ENCODE measurements at places on chromosomes 4 and X. TPM values are rescaled to one million over a fixed set of nuclear protein-coding genes. Genes with fewer than 3 reads are reported as not detected.

GRCh38 chrX:21973321-21974010 lies 33.0 kb downstream of the SMS start:
- no peak overlapping the region for H3K4me3 ChIP-seq
- H3K36me3 ChIP-seq: peaks cover under 1% of the 10 kb centered on the region
- no peak for DNase-seq
- peak overlapping the region; percentile 57 for H3K27ac ChIP-seq

DNA sequence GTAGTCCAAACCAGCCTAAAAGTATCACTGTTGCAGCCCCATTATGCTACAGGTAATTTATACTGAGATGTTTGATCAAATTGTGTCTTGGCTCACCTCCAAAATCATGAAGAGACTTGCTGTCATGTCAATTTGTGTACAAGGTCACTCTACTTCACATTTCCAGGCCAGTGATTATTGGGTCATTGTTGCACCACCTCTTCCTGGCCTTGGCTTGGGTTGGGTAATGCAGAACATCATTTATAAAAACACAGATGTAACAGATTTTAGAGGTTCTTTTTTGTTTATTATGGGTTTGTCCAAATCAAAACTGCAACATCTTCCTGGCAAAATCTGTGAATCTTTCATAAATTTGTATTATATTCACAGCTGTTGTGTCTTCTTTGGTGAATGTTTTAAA lies 459.5 kb downstream of the ANKRD50 start:
- H3K27ac ChIP-seq: no peak overlapping the region
- no peaks in the 10 kb centered on the region for H3K4me1 ChIP-seq
- H3K36me3 ChIP-seq: no peaks in the 10 kb centered on the region
- no peak for DNase-seq

GRCh38 chrX:43002526-43003203 lies 224.7 kb upstream of the PPP1R2C start:
- H3K36me3 ChIP-seq: no peaks in the 10 kb centered on the region
- no peak for DNase-seq
- no peak overlapping the region for H3K27ac ChIP-seq
- H3K4me1 ChIP-seq: no peaks in the 10 kb centered on the region

GRCh38 chrX:285076-285677 lies 4.0 kb downstream of the PLCXD1 start:
- peaks cover 3% of the 10 kb centered on the region for H3K36me3 ChIP-seq
- H3K27me3 ChIP-seq: no peaks in the 10 kb centered on the region
- H3K4me1 ChIP-seq: peaks cover 7% of the 10 kb centered on the region
- DNase-seq: no peak
- no peak overlapping the region for H3K4me3 ChIP-seq
- no peak overlapping the region for H3K27ac ChIP-seq

DNA sequence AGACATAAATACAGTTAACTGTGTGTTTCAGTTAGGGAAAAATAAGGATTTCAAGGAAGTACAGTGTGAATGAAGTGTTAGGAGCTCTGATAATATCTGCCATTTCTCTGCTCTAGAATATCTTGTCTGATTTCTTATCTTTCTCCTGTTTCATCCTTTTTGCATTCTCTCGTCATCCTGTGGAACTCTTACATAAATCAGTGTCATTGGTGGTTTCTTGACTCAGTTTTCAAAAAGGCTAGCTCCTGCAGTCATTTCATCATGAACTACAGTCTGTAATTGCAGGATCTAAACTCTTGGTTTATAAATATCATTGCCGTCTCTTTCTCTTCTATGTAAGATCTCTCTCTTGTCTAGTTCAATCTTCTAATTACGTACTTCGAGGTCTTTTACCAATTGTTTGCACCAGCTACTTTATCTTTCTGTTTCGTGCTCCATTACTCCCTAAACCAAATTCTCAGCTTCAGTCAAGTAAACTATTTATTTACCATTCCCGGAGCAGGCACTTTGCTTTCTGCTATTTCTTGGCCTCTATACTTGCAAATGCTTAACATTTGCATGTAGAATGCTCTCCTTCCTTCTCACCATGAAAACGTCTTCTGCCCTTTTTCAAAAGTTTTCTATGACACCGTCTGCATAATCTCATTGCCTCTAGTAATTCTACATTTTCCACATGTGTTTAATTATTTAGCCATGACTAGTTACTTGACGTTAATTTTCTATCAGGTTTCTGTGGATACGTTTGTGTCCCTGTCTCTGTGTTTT lies 294.0 kb downstream of the TENM3 start:
- DNase-seq: no peak
- no peaks in the 10 kb centered on the region for H3K36me3 ChIP-seq
- H3K27ac ChIP-seq: no peak overlapping the region
- no peaks in the 10 kb centered on the region for H3K27me3 ChIP-seq
- H3K4me1 ChIP-seq: no peaks in the 10 kb centered on the region
- no peak overlapping the region for H3K4me3 ChIP-seq

DNA sequence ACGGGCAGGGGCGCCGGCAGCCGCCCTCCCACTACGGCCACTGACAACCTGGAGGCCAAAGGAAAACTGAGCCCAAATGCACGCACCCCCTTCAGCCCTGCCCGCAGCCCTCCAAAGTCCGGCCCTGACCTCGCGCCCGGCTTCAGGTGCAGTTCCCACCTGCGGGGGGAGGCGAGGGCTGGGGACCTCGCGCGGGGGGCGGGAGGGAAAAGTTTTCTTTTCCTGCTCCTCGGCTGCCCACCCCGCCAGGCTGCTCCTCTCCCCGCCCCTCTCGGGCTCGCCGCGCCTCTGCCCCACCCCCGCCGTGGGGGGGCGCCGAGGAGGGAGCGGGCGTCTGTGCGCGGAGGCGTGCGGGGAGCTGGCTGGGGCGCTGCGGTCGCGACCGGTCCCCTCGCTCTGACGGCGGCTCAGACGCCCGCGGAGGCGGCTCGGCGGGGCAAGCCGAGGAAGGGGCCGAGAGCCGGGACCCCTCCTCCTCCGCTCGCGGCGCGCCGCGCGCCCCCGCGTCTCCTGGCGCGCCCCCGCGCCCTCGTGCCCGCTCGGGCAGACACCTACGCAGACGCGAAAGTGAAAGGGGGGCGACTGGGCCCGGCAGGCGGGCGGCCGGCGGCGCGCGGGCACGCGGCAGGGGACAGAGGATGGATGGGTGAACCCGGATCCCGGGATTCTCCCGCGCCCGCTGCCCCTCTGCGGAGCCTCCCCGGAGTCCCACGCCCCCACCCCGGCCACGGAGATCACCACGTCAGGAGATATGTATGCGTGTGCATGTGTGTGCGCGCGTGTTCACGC lies 3.1 kb upstream of the NR3C2 start:
- H3K27ac ChIP-seq: peak overlapping the region; percentile 92
- peaks cover 38% of the 10 kb centered on the region for H3K4me1 ChIP-seq
- peak overlapping the region; percentile 97 for H3K4me3 ChIP-seq
- H3K36me3 ChIP-seq: no peaks in the 10 kb centered on the region
- peak; percentile 85 for DNase-seq

DNA sequence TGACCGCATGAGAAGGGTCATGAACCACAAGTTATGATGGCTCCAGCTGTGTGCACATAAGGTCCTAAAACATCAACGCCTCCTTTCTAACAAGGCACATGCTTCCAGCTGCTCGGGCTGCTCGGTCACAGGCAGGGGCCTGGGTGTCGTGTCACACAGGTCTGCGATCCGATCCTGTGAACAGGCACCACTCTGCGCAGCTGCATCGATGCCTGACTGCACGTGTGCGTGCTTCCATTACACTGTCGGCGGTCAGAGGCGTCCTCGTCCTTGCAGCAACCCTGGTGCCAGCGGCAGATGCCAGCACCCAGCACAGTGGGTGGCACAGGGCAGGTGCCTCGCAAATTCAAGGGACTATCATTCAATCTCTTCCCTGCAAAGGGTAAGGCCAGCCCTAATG lies 23.9 kb downstream of the ZFYVE28 start:
- H3K4me3 ChIP-seq: no peak overlapping the region
- H3K4me1 ChIP-seq: peaks cover 34% of the 10 kb centered on the region
- no peak overlapping the region for H3K27ac ChIP-seq
- no peaks in the 10 kb centered on the region for H3K27me3 ChIP-seq

GRCh38 chr4:55947912-55948725 lies 626 bp upstream of the CEP135 start:
- peaks cover 45% of the 10 kb centered on the region for H3K4me1 ChIP-seq
- peak; percentile 82 for DNase-seq
- peak overlapping the region; percentile 71 for H3K27ac ChIP-seq
- H3K4me3 ChIP-seq: peak overlapping the region; percentile 54
- H3K27me3 ChIP-seq: no peaks in the 10 kb centered on the region

VSIG1 gene
- total RNA-seq: 46.2 TPM

PDGFRA gene
- total RNA-seq: not detected

PITX2 gene
- total RNA-seq: not detected

PCDH19 gene
- not detected for total RNA-seq

Measured in CD4-positive, alpha-beta memory T cell (primary cell).